ENCODE measurements at places on chromosomes 1 and 21. TPM values are rescaled to one million over a fixed set of nuclear protein-coding genes. Genes with fewer than 3 reads are reported as not detected.

- peak overlapping the region; percentile 7 for H3K4me3 ChIP-seq
- H3K27ac ChIP-seq: no peak overlapping the region
- DNase-seq: no peak
- peaks cover 6% of the 10 kb centered on the region for H3K4me1 ChIP-seq
- no peaks in the 10 kb centered on the region for H3K36me3 ChIP-seq
Observed at GRCh38 chr1:151593730-151594129, 18.1 kb upstream of the SNX27 start.

- H3K4me1 ChIP-seq: no peaks in the 10 kb centered on the region
- H3K27ac ChIP-seq: no peak overlapping the region
- H3K4me3 ChIP-seq: no peak overlapping the region
- no peaks in the 10 kb centered on the region for H3K27me3 ChIP-seq
- DNase-seq: no peak
Observed at GRCh38 chr1:234322979-234323378, 50.3 kb upstream of the COA6 start.

- no peaks in the 10 kb centered on the region for H3K27me3 ChIP-seq
- H3K36me3 ChIP-seq: no peaks in the 10 kb centered on the region
- H3K27ac ChIP-seq: no peak overlapping the region
Observed at GRCh38 chr1:10733474-10734366, 62.7 kb downstream of the CASZ1 start.

- H3K4me3 ChIP-seq: no peak overlapping the region
- H3K36me3 ChIP-seq: no peaks in the 10 kb centered on the region
- no peak for DNase-seq
- H3K4me1 ChIP-seq: no peaks in the 10 kb centered on the region
Observed at GRCh38 chr1:63790989-63791388, 17.2 kb downstream of the ROR1 start.

- DNase-seq: no peak
- H3K36me3 ChIP-seq: no peaks in the 10 kb centered on the region
- H3K4me1 ChIP-seq: no peaks in the 10 kb centered on the region
- no peak overlapping the region for H3K4me3 ChIP-seq
- H3K27me3 ChIP-seq: no peaks in the 10 kb centered on the region
Observed at GRCh38 chr1:70143048-70143659, 62.2 kb downstream of the LRRC40 start.

- H3K36me3 ChIP-seq: no peaks in the 10 kb centered on the region
- no peak overlapping the region for H3K4me3 ChIP-seq
- peaks cover 36% of the 10 kb centered on the region for H3K4me1 ChIP-seq
Observed at GRCh38 chr1:39110325-39110851, 84.2 kb downstream of the NDUFS5 start.

Gene LRIG2
- total RNA-seq: 17.4 TPM

Gene CGN
- 41.6 TPM for total RNA-seq

Gene KIF2C
- total RNA-seq: 1.4 TPM

Gene RORC
- total RNA-seq: 19.1 TPM

Gene DNM3
- 19.1 TPM for total RNA-seq

Measured in kidney (tissue), 22 donors.